Osteoblast (primary cell): ENCODE measurements at places on chromosomes 2 and 18. TPM values are rescaled to one million over a fixed set of nuclear protein-coding genes. Genes with fewer than 3 reads are reported as not detected.

GRCh38 chr2:107466984-107467773, 359.5 kb upstream of the RGPD4 start:
- DNase-seq: peak; percentile 65

GRCh38 chr2:152336854-152337510, 2.0 kb downstream of the FMNL2 start:
- peak; percentile 43 for DNase-seq

GRCh38 chr2:94986392-94986963, 39.0 kb upstream of the MAL start:
- peak; percentile 92 for DNase-seq

DNA sequence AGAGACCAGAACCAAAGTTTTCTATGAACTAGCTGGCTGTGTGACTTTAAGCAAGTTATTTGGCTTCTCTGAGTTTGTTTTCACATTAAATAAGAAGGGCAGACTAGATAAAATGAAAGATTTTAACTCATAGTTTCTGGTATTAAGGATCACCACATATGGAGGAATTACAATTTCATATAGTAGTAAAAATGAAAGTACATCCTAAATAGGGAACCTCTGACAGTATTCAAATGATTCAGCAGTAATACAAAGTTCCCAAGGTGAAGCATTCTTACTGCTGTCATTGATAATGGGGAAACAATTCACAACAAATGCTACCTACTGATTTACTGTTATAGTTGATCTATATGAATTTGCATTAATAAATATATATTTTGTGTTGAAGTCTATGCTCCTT, 170.3 kb upstream of the VRK2 start:
- DNase-seq: no peak

DNA sequence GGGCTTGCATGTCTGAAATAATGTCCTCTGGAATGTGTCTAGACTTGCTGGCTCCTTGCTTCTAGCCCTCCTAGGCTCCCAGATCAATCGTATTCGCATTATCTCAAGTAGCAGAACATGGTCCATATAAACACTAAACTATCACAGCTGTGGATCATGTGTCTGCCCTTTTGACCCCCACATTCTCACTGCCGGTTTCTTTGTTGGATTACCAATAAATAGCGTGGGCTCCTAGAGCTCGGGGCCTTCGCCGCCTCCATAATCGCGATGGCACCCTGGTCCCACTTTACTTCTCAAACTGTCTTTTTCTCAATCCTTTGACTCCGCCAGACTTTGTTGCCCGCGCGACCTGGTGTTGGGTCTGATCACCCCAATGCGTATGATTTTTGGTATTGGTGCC, 6.3 kb upstream of the SCYGR8 start:
- no peak for DNase-seq

GRCh38 chr18:22207021-22207758, 37.8 kb downstream of the GATA6 start:
- DNase-seq: peak; percentile 78

Gene KATNAL2
- total RNA-seq: 4.3 and 5.0 TPM in 2 replicates

Gene PFN4
- total RNA-seq: 0.88 TPM in 1 of 2 replicates, not detected in the other
